ENCODE measurements at places on chromosomes 5 and 9.

- no peak for DNase-seq
These were observed 4.5 kb downstream of the PRELID2 start for GRCh38 chr5:145830594-145830993.

DNA sequence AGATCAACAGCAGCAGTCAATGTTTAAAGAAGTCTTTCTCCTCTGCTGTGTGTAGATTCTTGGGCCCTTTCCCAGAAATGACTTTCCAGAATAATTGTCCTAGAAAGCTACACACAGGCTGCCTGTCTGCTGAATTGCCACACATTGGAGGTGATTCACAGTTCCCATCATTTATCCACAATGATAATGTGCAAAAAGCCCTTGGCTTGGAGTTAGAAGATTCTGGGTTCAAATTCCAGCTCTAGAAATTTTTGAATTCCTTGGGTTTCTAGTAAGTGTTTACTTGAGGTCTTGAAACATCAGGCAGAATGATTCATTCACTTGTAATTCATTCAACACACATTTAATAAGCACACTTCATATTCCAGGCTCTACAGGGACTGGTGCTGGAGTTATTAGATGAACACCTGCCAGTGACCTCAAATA, 28.6 kb upstream of the EPB41L4B start:
- no peak for DNase-seq

- DNase-seq: no peak
These were observed 188.3 kb downstream of the SLC24A2 start for GRCh38 chr9:19600538-19600937.

DNA sequence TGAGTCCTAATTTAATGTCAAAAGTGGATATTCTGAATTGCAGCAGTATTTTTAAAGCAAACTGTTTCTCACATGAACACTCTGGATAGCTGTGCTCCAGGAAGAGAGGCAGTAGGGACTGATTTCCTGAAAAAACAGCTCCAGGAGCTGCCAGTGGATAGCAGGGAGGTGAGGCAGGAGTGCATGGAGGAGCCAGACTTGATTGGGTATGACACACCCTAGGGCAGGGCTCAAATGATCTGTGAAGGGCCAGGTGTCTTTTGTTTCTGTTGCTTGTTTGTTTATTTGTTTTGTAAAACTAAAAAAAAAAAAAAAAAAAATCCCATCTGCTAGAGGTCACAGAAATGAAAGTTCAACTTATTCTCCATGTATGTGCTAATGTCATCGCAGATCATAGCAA, 83.4 kb downstream of the ADRB2 start:
- DNase-seq: no peak

DNA sequence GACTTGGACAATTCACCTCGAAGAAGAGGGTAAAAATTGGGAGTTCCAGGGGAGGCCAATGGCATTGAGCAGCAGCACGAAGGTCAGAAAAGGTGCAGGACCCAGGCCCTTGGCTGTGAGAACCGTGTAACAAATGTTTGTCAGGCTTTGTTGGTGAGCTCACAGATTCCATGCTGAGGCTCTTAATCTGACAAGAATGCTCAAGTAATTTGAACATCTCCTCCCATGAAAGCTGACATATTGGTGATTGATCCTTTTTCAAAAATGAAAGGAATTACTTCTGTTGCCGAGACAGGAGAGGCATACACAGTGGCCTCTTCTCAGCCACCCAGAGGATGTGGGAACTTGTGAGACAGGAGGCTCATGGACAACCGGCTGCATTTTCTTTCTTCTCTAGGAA, 11.6 kb downstream of the RAI14 start:
- DNase-seq: no peak

- no peak for DNase-seq
These were observed 86.2 kb upstream of the IL12B start for GRCh38 chr5:159416438-159416837.

GRCh38 chr5:119174578-119175163, 103.8 kb downstream of the DMXL1 start:
- no peak for DNase-seq

DNA sequence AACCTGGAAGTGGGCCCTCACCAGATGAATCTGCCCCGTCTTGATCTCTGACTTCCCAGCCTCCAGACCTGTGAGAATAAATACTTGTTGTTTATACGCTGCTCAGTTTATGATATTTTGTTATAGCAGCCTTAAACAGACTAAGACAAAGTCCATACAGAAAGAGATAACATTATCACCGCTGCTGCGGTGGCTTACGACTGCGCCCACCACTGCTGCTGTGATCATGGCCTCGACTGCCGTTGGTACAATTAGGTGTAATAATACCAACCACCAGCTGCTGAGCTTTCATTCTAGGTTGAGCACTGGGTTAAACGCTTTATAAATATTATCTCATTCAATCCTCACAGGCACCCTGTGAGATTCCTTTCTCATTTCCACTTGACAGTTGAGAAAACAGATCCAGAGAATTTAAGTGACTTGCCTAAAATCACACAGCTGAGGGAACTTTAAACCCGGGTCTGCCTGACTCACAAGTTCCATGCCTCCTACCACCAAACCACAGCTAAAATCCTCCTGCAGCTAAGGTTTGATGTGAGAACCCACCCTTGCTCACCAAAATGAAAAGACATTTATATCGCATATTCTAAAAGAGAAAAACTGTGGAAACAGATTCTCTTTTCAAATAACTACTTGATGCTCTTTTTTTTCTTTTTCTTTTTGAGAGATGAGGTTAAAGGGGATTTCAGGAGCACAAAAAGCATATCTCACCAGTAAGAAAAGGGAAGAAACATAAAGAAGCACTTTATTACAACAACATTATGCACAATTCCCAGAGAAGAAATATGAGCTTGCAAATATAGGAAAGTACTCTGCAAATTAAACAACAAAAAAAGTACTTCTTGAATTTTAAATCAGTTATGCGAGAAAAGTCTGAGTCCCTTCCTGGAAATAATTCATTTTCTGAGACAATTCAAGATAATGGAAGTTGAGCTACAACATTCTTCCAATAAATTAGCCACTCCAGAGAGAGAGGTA, 23.9 kb downstream of the GOLM1 start:
- no peak for DNase-seq

DNA sequence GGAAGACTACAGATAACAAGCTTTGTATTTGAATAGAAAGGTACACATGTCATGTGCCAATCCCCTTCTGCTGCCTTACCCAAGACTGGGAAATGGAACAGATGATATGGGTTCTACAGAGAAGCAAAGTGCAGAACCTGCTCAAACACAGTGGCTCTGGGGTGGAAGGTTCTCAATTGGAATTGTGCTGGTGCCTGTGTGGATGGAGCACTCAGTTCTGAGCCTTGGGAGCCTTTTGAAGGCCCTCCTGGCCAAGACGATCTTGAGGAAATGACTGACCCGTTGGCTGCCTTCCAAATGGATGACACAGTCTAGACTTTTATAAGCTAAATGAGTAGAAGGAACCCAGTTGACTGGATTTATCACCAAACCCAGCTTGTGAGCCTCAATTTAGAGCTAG, 4.2 kb upstream of the PRSS3 start:
- no peak for DNase-seq

DNA sequence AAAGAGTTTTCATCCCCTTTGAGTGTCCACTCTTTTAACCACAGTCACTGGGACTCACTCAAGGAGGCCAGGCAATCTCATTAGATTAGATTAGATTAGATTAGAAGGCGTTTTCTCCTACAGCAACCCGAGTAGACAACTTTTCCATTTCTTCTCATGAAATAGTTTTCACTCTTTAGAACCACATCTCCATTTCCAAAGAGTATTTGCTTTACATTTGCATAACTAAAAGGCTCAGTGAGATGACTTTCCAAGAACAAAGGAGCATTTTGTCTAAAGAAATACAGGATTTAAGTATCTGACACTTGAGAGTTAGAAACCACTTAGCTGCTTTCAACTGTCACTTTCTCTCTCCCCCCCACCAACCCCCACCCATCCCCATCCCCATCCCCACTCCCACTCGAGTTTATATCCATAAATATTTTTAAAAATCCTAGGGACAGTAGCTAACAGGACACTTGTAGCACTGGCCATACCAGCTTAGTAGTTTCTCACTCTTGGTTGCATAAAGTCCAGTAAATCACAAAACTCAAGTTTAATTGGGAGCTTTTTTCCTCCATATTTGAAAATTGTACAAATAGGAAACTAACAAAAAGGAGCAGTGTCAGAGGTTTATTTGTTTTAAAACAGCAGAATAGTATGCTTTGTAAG, 2202.9 kb upstream of the WWC1 start:
- no peak for DNase-seq

- peak; percentile 1 for DNase-seq
These were observed 73.2 kb upstream of the UNC5A start for GRCh38 chr5:176736931-176737745.

DNA sequence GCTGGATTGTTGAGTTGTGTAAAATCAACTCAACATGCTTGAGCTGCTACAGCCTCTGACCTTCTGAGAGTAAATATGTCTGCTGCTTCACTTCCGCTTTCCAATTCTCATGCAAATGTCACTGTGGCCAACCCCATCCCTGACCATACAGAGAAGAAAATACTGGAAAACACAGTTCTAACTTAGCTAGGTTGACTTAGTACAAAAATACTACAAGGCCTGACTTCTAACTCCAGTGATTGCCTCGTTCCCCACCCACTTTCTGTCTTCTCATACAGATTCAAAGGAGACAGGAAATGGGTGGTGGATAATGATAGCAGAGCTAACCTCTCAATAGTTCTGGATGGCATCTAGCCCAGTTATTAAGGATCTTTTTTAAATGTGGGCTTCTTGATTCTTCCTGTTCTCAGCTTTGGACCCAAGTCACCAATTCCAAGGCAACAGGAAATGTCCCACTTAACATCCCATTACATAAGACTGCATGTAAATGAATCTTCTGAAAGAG, 226.6 kb upstream of the SLC24A2 start:
- no peak for DNase-seq

- no peak for DNase-seq
These were observed 227.7 kb upstream of the PRR16 start for GRCh38 chr5:120236360-120236759.

- DNase-seq: no peak
These were observed 11.3 kb upstream of the SKP1 start for GRCh38 chr5:134188092-134188491.

- DNase-seq: no peak
These were observed 323.5 kb downstream of the LRRC70 start for GRCh38 chr5:62902126-62902525.

GRCh38 chr5:1515311-1515920, 8.3 kb downstream of the LPCAT1 start:
- DNase-seq: peak; percentile 18

DNA sequence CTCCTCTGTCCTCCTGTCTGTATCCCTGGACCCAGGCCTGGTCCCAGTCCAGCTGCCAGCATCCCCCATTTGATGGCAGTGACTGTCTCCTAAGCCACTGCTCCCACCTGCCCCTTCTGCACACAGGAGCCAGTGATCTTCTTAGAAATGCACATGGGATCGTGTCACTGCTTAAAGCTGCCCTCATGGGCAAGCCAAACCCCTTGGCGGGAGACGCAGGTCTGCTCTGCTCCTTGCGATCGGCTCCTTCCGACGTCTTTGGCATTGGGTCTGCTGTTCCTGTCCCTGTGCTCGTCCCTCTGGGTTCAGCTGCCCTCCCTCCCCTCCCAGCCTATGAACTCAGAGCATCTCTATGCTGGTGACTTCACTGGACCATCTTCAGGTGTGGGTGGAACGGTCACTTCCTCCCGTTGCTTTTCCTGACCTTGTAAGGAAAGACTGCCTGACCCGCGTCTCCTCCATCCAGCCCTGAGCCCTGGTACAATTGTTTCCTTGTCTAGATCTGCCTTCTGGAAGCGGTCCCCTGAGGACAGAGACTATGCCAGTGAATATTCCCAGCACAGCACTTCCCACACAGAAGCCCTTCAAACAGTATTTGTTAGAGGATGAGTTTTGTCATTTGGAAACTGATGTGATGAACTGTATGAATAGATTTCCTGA, 116.5 kb downstream of the ZNF354C start:
- no peak for DNase-seq

GRCh38 chr5:151903243-151903653, 21.4 kb downstream of the GLRA1 start:
- no peak for DNase-seq

GRCh38 chr5:129601576-129601975, 141.5 kb downstream of the ADAMTS19 start:
- peak; percentile 30 for DNase-seq

- peak; percentile 71 for DNase-seq
These were observed at the start of gene SLC6A3 for GRCh38 chr5:1445313-1445688. TSS of gene SLC6A3 (minus strand) at chr5:1445440. CDS start at chr5:1443197, 2,243 bp downstream.

- DNase-seq: no peak
These were observed 408.6 kb upstream of the IRX4 start for GRCh38 chr5:2291146-2291840.

DNA sequence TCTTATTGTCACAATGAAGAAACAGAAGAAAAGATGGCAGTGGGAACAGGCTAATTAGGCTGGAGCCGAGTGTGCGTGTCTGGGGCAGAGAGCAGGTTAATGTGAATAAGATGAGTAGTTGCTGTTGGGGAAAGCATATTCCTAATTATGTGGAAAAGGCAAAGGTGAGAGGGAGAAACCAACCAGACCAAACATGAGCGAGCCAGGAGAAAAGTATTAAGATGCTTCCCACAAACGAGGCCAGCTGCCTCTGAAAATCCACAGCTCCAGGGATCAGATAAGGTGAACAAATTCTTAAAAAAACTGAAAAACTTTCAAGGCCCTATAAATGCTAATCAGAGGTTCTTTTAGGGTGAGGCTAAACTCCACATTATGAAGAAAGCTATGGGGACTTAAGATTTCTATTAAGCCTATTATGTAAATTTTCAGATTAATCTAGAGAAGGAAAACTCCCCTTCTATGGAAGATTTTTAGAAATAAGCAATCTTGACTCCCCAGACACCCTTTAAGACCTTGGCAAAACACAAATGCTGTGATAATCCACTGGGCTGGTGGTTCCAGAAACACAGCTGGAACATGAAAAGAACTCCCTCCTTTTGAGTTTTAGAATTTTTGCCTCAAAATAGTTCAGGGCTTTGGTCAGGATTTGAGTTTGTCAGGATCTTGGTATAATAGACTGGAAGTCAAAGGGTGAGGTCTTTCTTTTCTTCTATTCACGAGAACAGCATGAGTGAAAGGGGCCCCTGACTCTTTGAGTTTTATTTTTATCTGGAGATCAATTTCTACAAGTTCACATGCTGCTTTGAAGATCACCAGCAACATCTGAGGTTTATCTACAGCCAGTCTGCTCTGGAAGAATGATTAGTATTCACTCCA, 238.1 kb downstream of the SPOCK1 start:
- no peak for DNase-seq

- no peak for DNase-seq
These were observed 1.6 kb upstream of the PAPPA start for GRCh38 chr9:116151966-116152381.

- DNase-seq: no peak
These were observed 2.5 kb upstream of the ABO start for GRCh38 chr9:133277467-133277866.

- DNase-seq: no peak
These were observed 34.2 kb upstream of the PRLR start for GRCh38 chr5:35264509-35264908.

DNA sequence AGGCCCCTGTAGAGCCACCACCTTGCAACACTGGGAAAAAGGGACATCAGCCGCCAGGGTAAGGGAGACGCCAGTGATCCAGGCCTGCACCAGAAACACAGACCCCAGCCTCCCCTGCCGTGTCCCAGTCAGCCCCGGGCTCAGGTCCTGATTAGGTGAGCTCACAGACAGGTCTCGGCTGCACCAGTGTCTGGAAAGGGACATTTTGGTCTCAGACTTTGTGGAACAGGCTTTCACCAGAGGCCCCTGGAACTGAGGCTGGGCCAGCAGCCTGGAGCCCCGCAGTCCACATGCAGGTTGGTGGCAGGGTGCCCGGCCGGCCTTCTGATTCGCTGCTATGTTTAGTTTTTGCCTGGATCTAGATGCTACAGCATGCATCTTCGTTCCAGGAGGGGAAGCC, 369.0 kb upstream of the IRX4 start:
- no peak for DNase-seq
